OCI-M1 (cell line): ENCODE measurements at places on chromosomes 1 and 21.

GRCh38 chr1:159826441-159827101 is at the start of gene SLAMF8:
SLAMF8 (plus strand) TSS chr1:159826873; CDS start chr1:159826899, 26 bp downstream.
- peak; percentile 18 for DNase-seq

- DNase-seq: no peak
These were observed 71.3 kb downstream of the MORN1 start for GRCh38 chr1:2320006-2320405.

DNA sequence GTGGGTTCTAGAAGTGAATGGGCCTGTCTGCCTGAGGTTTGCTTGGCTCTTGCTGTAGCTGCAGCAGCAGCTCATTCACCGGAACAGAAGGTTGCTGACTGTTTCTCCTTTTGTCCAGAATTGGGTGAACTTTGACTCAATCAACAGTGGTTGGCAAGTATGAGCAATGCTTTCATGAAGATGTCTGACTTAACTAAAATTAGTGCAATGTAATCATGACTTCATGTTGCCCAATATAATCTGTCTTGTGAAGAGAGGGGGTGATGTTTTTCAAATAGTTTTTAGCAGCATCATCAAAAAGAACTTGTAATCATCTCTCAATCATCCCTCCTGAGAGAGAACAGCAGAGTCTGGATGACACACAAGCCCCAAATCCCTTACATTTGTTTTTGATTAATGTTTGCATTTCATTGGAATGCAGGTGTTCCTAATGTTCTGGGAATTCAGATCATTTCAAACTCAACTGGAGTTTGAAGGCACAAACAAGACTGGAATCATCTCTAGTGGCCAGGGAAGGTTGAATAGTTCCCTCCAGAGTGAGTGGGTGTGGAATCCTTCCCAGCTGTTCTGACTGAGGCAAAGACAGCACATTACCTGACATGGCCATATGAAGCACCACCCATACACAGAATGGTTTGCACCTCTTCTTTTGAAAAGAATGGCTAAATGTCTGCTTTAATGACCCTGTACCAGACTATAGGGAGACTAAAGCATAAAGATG is 82.9 kb downstream of the HLX start:
- peak; percentile 23 for DNase-seq

DNA sequence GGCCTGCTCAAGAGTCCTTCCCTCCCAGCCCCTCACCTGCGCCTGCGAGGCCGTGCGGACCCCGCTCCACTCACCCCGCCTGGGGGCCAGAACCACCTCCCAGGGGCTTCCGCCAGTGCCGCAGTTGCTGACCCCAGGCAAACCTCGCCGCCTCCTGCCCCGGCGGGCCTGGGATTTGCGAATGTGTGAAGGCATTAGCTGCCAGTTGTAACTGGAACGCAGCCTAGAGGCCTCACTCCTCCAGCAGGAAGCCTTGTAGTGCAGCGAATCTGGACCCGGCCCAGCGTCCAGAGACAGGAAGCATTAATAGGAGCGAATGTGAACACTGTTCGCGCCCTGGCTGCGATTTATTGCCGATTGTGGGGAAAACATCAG is 140.9 kb upstream of the ARHGEF16 start:
- DNase-seq: no peak

GRCh38 chr1:41835485-41835884 is 83.2 kb downstream of the HIVEP3 start:
- DNase-seq: no peak

DNA sequence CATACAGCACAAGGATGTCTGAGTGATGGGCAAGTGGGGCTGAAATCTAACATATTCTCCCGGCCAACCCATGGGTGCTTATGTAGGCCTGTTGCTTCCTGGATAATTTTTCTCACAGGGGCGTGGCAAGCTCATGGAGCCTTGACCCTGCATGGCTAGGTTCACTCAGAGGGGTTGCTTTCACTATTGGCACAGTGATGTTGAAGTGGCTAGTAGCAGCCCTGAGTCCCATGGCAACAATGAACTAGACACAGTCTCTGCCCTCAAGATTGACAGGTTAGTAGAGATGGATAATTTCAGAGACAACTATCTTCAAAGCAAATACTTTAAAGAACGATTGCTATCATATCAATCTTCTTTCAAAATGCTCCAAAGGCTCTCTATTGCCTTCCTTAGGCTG is 6.5 kb upstream of the MAB21L3 start:
- no peak for DNase-seq

DNA sequence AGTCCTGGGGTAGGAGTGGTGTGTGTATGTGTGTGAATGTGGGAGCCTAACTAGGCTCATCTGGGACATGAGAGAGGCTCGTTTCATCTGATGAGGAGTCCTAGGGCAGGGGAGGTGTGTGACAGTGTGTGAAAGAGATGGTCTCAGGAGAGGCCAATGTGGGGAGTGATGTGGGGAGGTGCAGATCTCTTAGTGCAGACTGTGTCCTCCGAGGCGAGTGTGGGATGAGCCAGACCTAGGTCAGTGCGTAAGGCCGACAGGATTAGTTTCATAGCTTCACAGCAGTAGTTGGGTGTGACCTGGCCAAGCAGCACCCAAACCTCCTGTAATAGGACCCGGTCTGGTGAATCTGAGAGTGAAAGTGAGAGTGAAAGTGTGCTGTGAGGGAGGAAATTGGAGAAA is 94.7 kb downstream of the LIPI start:
- no peak for DNase-seq

DNA sequence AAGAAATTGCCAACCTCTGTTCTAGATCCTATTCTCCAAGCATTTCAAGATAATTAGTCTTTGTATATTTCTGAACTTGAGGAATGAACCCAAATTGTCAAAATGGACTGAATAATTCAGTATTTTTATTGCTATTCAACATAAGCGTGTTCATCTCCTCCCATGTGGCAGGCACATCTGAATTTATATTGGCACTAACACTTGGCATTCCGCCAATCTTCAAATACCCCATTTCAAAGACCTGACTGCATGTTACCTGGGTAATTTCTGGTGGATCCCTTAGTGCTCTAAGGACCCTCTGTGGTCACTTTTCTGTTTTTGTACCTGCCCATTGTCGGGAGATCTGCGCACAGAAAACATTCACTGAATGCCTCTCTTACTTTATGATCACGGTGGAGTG is 66.6 kb downstream of the BACE2 start:
- DNase-seq: no peak

DNA sequence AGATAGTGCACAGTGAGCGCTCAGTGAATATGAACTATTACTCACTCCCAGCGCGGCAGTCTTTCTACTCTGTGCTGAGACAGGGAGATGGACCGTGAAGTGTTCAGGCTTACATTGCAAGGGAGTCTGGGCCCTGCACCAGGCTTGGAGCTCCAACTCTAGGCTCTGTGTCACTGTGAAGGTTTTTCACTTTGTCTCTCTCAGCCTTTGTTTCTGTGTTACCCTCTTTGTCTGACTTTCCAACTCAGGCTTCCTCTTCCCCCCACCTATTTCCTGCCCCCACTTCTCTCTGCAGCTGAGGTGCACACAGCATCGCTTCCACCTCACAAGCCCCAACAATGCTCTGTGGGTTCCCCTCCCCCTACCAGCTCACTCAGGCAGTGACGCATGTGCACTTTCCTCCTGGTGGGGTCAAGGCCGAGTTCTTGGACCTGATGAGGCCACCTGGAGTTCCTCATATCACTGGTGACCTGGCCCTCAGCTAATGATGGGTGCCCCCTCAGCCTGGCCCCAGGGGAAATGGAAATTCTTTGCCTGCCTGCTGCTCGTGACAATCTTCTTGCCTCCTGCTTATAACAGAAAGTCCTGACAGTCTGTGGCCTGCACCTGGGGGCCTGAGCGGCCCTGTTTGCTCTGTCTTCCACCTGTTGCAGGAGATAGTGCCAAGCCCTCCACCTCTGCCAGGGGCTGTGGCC is 1.1 kb upstream of the LCK start:
- no peak for DNase-seq

- DNase-seq: peak; percentile 80
These were observed 351.0 kb upstream of the B3GALT2 start for GRCh38 chr1:193537266-193538002.

- peak; percentile 79 for DNase-seq
These were observed 1.4 kb downstream of the SLC22A15 start for GRCh38 chr1:115977499-115978258.

GRCh38 chr1:111463029-111463683 is 10.6 kb upstream of the C1orf162 start:
- peak; percentile 73 for DNase-seq

DNA sequence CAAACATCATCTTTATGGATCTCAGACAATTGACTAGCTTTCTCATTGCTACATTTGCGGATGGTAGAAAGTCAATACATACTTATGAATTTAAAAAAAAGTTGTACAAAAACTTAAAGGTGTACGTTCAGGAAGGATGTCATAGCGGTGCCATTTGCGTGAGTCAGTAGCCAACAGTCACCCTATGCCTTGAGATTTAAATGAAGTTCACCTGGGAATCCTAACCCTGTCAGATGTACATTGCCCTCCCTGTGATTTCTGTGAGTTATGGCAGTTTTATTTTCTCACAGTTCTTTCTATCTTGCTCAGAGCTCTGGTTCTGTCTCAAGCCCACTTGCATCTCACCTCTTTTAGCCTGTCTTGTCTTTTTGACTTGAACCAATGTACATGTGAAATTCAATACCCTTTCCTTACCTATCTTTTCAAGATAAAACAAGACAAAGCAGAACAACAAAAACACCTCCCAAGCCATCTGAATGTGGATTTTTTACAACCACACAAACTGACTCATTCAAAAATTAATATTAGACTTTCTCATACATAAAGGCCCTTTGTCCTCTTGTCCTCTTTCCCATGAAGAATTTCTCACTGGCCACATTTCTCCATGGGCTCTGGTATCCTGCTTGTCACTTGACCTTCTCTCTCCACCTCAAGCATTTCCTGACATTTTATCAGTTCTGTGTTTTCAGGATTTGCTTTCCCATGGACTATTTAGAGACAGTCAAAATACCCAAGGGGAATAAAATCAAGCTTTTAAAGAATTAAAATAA is 25.3 kb upstream of the ZNF697 start:
- no peak for DNase-seq

GRCh38 chr1:230094746-230095145 is 27.7 kb downstream of the GALNT2 start:
- DNase-seq: no peak

DNA sequence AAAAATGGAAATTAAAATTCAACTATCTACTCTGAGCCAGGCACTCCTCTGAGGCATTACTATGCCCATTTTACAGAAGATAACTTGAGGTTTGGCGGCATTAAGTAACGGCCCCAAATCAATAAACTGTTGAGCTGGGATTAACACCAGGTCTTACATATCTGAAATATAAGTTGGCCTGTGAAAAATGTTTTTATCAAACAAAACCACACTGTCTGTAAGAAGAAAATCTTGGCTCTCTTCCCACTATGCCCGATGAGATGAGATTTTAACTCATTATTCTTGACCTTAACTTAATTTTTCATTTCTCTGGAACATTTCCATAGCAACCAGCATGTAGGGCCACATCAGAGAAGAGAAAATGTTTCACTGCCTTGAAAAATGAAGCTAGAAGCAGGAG is 21.8 kb downstream of the RC3H1 start:
- no peak for DNase-seq

DNA sequence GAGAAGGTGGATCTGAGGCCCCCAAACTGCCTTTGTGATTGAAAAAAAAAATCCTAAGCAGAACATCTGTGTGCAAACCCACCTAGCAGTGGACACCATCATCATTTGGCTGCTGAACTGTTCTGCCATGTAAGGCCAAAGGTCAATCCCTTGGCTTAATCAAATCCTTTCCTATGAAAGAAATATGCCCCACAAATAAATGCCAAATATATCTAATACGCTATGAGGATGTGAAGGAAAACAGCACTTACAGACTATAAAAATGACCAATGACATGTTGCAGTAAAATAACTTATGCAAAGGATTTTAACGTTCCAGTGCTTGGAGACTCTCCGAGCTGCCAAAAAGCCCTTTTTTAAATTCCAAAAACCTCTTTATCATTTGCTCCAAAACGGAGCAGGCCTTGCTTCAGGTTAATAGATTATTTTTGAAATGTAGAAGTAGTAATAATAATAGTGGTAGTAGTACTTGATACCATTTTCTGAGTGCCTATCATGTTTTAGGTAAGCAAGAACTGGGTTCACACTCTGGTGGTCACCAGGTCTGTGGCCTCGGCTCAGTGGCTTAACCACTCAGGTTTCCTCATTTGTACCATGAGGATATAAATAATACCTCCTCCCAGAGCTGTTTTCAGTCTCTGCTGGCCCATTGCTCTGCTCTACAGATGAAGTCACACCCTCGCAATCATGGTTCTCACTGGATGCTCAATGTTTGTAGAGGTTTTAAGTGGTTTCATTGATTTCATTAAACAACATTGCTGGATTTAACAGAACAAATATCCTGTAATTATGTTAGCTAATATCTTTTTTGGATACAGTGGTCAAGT is 47.9 kb upstream of the EDEM3 start:
- no peak for DNase-seq

GRCh38 chr21:42039911-42040351 is 29.8 kb upstream of the ZBTB21 start:
- DNase-seq: no peak

DNA sequence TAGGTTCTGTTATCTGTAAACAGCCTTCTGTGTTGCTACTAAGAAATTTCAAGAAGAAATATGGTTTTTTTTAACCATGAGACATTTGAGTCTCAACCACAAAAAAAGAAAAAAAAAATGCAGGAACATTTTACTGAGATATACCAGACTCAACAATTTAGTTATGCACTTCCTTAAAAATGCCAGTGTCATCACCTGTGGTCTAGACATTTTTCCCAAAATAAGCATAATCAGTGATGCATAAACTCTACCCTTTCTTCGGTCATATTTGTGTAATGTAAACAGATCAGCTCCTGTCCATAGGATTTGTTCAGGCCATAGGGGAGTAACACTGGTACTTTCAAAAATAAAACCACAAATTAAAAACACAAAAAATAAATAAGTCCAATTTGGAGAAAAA is 122.6 kb upstream of the TNFSF4 start:
- peak; percentile 45 for DNase-seq

GRCh38 chr21:15455819-15456462 is 273.8 kb upstream of the USP25 start:
- no peak for DNase-seq

DNA sequence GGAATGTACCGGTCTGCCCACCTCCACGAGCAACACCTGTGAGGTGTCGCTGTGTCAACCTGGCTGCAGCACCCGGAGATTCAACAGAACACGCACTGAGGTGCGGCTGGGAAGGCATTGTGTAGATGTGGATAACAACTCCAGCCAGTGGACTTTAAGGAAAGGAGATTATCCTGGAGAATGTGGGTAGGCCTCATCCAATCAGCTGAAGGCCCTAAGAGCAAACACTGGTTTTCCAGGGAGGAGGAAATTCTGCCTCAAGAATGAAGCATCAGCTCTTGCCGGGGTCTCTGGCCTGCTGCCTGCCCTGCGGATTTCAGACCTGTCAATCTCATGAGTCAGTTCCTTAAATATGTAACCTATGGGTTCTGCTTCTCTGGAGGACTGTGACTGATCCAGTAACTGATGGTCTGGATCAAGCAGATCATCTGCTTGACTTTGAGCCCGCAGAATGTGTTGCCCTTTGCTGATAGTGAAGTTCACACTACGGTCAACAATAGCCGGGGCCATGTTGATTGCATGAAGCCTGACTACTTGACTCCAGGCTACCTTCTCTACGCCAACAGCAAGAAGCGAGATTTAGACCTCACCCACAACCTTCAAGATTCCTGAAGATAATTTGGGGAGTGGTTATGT is 15.9 kb upstream of the PRDM15 start:
- DNase-seq: peak; percentile 92
